D721Med (cell line): ENCODE measurements at places on chromosomes 5 and 9.

DNA sequence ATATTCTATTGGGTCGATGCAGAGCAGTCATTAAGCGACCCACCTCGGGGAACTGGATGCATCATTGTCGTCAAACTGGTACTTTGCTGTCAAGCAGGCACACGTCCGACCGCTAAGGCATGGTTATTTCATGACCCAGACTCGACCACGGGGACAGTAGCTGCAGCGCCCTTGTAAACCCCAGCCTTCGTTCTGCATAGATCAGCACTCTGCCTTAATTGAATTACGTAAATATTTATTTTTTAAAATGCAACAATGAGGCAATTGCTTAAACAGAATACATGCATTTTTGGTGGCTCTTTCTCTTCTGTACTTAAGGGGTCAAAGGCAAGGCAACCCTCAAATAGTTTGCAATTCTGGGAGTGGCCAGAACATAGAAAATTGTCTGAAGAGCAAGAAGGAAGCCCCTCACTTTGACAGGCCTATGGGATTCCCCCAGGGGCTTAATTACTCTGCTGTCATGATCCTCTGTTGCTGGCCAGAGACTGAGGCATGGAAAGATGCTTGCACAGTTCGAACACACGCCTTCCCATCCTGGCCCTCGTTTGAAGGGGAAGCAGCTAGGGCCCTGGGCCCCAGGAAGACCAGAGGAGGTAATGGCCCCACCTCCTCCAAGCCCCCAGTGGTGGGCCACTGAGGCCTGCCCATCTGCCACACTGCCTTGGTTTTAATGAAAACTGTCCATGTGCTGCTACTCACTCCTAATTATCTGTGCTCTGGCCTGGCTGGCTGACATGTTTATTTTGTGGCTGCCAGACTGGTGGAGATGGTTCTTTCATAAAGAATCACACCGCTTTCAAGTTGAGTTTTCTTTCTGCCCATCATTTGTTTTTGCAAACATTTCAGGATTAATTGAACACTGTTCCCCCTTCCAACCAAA is 169.7 kb upstream of the MAST4 start:
- DNase-seq, result no peak

DNA sequence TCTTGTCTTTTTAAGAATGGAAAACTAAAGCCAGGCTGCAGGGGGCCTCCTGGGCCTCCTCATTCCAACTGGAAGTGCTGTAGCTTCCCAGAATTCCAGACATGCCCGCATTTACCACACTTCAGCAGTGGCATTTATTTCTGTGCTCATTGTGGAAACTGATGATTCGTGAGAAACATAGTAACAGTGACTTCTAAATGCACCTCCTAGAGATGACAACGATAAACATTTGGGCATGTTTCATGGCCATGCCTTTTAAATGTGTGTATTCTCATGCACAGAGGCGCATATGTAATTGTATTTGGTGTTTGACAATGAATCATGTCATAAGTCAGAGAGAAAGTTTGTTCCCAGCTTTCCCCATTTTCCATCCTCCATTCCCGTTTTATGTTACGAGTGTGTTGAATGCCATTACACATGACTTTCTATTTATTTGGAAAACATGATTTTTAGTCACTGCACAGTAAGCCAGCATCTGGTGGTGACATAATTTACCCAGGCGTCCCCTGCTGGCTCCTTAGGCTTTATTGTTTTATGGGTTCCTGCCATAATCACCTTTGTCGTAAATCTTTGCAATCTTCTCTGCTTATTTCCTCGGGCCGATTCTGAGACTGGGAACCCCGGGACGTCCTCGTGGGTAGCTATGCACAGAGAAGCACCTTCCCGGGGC is 68.8 kb upstream of the FCN2 start:
- no peak for DNase-seq

DNA sequence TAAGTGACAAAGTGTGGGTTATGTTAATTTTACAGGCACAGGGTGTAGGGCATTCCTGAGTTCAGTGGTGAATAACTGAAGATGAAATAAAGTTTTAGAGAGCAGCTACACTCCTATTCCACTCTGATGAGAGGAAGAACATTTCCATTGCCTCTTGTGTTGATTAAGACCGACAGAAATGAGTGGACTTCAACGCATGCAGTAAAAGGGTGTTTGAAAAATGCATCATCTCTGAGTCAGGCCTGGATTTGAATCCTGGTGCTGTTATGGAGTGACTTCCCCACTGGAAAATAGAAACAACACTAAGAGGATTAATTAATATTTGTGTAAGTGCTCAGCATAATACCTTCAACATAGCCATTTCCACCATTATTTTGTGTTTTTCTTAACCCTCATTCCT is 86.3 kb downstream of the PRR16 start:
- no peak for DNase-seq

GRCh38 chr5:14590949-14591348 is 9.4 kb downstream of the OTULINL start:
- DNase-seq, result no peak

DNA sequence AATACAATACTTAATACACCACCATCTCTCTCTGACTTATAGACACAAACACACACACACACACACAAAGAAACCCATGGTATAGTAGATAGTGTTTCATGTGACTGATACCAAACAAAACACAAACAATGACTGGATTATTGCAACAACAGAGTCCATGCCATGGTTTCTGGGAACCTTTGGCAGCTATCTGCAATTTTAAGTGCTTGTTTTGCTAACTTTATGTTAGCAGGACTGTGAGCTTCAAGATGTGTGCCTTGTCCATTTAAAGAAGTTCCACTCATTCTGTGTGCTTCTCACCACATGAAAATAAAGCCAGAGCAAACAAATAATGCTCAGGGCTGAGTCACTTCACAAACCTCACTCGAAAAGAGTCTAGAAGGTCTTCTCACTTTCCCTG is 15.1 kb upstream of the LURAP1L start:
- DNase-seq, result no peak

- no peak for DNase-seq
Observed at GRCh38 chr5:112636751-112637150, 100.9 kb upstream of the APC start.

- no peak for DNase-seq
Observed at GRCh38 chr9:135267191-135267809, 179.8 kb downstream of the OLFM1 start.

DNA sequence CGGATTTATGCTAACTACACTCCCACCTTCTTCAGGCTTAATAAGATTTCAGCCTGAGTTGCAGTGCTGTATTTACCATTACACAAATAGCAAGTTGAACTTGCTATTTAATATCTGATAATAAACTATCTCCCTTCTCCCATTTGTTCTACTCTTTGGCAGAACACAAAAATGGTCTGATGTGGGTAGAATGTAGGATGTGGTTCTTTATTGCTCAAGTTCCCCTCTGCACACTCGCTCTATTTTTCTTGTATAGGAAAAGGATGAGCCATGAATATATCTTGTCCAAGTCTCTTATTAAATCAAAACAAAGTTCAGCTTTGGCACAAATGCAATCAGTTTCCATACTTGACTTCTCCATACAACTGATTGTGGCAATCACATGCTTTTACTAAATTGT is 37.2 kb upstream of the KIF2A start:
- no peak for DNase-seq

DNA sequence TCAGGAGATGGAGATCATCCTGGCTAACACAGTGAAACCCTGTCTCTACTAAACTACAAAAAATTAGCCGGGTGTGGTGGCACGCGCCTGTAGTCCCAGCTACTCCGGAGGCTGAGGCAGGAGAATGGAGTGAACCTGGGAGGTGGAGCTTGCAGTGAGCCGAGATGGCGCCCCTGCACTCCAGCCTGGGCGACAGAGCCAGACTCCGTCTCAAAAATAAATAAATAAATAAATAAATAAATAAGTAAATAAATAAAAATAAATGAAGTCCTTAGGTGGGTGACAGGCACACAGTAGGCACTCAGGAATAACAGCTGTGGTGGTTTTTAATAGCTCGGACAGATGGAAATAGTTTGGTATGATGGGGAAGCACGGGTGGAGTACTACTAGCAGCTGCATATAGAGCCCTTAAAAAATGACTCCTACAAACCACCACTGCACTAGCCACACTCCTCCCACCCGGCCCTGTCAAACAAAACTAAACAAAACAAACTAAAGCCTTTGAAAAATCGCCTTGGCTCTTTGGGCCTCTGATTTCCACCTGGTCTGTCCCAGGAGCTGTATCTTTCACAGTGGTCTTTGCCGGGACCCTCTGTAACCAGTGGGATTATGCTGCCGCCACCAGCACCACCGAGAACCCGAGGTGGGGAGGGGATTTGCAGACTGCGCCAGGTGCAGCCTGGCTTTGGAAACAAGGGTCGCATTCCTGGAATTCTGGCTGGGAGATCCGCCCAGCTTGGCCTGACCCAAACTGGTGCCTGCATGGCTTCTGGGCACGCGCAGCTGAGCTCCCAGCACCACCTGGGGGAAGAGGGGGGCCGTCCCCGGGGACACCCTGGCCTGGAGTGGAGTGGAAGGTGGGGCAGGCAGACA is 5.1 kb upstream of the WDR5 start:
- no peak for DNase-seq

GRCh38 chr5:122942164-122942914 is 94.2 kb downstream of the PPIC start:
- no peak for DNase-seq

DNA sequence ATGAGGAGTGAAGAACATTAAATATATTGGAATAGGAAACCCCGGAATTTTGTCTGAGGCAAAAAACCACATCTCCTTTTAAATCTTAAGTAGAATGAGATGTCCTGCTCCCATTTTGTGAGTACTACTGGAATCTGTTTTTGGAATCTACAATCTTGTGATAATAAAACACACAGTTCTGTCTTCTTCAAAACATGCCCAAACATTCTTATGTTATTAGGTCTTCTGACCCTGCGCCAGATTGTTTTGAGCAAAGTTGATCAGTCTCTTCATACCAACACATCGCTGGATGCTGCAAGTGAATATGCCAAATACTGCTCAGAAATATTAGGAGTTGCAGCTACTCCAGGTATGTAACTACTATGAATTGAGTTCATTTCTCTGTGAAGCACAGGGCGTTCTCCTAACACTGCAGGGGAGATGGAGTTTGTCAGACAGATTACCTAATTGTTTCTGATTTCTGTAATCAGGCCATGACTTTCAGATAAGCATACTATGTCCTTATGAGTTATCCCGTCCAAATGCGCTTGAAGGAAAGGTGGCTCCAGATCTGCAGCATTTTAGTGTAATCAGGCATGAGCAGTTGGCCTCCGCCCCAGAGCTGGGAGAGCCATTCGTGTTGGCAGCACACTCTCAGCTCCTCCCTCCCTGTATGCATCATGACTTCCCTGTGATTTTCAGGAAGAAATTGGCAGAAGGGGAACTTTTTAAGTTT is 88.0 kb downstream of the NLN start:
- DNase-seq, result no peak

DNA sequence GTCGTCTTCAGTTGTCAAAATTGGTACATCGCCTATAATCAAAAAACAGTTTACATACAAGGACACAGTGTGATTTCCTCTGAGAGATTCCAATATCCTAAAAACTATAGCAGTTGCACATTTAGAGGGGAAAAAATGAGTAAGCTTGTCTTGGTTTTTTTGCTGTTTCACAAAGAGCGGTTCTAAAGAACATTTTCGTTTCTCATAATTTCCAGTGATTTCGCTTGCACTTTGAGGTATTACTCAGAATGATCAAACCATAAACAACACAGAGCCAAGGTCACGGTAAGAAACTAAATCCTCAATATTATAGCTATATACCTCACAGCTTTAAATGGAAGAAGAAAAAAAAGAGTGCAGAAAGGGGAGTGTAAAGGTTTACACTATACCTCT is 861 bp downstream of the MTX3 start:
- no peak for DNase-seq

- DNase-seq, result no peak
Observed at GRCh38 chr5:172380987-172381643, 73.2 kb downstream of the SH3PXD2B start.

- DNase-seq, result no peak
Observed at GRCh38 chr9:137446851-137447471, 5.8 kb upstream of the ENTPD8 start.

DNA sequence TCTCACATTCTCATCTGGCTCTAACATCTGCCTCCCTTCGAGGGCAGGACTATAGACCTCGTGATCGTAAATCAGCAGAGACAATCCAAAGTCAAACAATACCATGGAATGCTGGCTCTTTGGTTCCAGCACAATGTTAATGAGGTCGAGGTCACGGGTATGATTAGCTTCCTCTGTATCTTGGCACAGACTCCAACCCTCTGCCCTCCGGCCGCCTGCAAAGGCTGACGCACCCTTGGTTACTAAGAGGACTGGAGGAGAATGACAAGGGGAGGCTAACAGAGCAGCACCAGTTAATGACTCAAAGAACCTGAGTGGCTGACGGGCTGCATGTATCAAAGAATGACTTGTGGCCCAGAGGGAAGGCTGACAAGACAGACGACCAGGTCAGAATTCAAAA is 10.1 kb downstream of the LHFPL2 start:
- no peak for DNase-seq

- DNase-seq, result no peak
Observed at GRCh38 chr5:145243016-145243415, 592.1 kb downstream of the PRELID2 start.

GRCh38 chr5:111748304-111748763 is 8.7 kb downstream of the NREP start:
- DNase-seq, result no peak

- DNase-seq, result no peak
Observed at GRCh38 chr9:77977210-77977611, 54.4 kb downstream of the GNAQ start.

DNA sequence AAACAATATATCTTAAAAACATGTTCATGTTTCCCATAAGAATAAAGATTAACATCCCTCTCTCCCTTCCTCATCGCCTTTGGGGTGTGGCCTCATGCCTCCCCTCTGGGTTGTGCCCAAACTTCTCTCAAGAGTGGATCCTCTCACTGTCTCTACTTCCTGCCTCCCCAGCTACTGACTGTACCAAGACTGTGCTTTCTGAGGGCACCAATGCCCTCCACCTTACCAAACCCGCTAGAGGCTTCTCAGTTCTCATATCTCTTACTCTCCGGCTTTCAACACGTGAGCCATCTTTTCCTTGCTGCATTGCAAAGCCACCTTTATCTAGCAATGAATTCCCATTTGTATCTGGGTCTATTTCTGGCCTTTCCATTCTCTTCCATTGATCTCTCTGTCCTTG is 34.4 kb upstream of the KCNIP1 start:
- DNase-seq, result no peak

DNA sequence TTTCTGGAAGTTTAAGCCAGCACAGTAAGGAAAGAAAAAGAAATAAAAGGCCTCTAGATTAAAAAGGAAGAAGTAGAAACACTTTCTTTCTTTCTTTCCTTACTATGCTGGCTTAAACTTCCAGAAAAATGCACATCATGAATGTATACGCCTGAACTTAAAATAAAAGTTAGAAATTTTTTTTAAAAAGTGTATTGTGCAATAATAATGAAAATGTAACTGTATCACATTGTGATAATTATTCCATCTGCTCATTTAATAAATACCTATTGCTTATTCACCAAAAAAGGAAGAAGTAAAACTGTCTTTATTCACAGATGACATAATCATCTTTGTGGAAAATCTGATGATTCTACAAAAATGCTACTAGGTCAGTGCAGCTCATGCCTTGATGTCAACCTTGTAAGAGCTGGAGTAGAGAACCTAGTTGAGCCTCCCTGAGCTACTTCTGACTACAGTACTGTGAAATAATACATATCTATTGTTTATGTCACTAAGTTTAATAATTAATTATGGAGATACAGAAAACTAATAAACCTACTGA is 49.4 kb downstream of the MCTP1 start:
- DNase-seq, result no peak
